ENCODE measurements at places on chromosomes 1 and 21. TPM values are rescaled to one million over a fixed set of nuclear protein-coding genes. Genes with fewer than 3 reads are reported as not detected.

The CLCNKB gene
- 0.81 TPM for total RNA-seq

The PRKAA2 gene
- 1.6 TPM for total RNA-seq

The UBXN10 gene
- not detected for total RNA-seq

The VWA5B1 gene
- not detected for total RNA-seq

The PDXK gene
- total RNA-seq = 127 TPM

The OR10R2 gene
- not detected for total RNA-seq

The TAL1 gene
- total RNA-seq = 0.05 TPM

The NTRK1 gene
- 0.89 TPM for total RNA-seq

The CACHD1 gene
- 8.4 TPM for total RNA-seq

DNA sequence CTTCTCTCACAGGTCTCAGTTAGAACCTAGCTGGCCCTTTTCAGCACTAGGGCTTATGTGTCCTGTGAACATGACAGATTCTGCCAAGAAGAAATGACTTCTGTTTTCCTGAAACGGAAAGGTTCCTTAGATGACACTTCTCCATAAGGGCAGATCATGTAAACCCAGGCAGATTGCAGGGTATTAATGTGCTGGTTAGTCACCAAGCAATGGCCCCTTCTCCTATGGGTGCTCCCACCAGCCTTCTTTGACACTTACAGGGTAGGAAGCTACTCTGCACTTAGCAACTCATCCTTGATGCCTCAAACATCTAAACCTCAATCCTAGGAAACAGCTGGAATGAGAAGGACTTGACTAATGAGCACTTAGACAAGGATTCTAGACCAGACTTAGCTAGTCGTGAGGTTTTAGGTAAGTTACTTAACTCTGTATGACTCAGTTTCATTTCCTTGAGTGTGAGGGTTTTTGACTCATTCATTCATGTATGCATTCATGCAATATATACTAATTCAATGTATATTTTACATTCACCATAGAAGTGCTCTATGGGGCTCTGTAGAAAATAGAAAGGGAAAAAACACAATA is 74.1 kb upstream of the PLXNA2 start:
- no peak for DNase-seq

- no peak for DNase-seq
Measured at GRCh38 chr1:6596351-6596750, 6.3 kb downstream of the KLHL21 start.

GRCh38 chr1:236753516-236753915 is 41.6 kb upstream of the MTR start:
- DNase-seq = peak; percentile 56
